HepG2 (cell line): ENCODE measurements at places on chromosomes 1 and 21.

GRCh38 chr1:73491621-73492020 is 706.4 kb downstream of the LRRIQ3 start:
- no peak for DNase-seq

DNA sequence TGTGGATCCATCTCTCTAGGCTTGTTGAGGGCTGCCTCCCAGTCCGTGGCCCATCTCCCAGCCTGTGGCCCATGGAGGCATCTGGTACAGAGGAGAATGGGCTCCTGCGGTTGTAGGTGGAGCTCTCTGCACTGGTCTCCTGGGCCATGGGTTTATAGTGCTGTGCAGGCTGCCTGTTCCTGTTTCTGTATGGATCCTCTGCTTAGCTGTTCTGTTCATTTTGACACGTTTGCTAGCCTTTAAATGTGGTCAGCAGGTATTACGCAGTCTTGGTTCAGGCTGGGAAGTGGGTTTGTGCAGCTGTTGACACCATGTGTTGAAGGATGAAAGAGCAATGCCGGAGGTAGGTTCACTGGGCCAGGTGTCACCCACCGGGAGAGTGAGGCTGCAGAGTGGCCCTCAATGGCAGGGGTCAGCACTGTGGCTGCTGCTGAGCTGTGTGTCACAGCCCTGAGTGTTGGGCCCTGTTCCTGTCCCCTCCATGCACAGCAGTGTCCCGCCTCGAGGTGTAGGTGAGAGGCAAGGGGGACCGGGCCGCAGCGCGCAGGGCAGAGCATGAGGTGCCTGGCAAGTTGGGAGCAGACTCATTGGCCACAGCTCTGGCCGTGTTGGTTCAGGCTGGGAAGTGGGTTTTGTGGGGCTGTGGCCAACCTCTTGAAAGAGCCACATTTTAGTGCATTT is 39.0 kb downstream of the SNAP47 start:
- no peak for DNase-seq

GRCh38 chr1:86205741-86206140 is 49.2 kb upstream of the COL24A1 start:
- DNase-seq: no peak

- DNase-seq: no peak
Observed at GRCh38 chr1:23720256-23720995, 22.8 kb upstream of the ELOA start.

GRCh38 chr1:95179205-95179986 is 54.6 kb upstream of the RWDD3 start:
- no peak for DNase-seq

GRCh38 chr1:37317870-37318467 is 156.4 kb upstream of the ZC3H12A start:
- DNase-seq: no peak

DNA sequence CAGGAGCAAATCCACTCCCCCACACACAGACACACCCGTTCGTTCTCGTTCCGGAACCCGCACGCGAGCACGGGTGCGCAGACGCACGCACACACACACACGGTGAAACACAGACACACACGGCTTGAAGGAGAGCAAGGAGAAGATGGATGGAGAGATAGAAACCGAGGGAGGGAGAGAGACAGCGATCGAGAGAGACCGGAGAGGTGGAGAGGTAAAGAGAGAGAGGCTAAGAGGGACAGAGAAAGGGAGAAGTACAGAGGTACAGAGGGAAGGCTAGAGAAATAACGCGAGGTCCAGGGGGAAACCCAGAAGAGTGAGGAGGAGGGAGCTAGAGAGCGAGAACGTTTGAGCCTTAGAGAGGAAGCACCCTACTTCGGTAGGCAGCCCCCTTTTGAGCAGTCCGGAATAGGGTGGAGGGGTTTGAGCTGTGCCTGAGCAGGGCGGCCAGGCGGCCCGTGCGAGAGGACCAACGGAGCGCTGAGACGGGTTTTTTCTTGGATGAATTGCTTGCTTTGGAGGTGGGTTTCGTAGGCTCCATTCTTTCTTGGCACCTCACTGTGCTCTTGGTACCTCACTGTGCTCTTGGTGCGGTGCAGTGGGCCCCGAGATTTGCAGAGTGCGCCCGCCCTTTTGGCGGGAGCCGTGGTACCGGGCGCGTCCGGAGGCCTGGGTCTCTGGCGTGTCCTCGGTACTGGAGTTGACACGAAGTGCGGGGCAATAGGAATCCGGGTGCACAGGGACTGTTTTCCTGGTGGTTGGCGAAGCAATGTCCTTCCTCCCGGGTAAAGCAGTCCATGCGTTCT is 88.4 kb upstream of the RHOU start:
- peak; percentile 48 for DNase-seq

DNA sequence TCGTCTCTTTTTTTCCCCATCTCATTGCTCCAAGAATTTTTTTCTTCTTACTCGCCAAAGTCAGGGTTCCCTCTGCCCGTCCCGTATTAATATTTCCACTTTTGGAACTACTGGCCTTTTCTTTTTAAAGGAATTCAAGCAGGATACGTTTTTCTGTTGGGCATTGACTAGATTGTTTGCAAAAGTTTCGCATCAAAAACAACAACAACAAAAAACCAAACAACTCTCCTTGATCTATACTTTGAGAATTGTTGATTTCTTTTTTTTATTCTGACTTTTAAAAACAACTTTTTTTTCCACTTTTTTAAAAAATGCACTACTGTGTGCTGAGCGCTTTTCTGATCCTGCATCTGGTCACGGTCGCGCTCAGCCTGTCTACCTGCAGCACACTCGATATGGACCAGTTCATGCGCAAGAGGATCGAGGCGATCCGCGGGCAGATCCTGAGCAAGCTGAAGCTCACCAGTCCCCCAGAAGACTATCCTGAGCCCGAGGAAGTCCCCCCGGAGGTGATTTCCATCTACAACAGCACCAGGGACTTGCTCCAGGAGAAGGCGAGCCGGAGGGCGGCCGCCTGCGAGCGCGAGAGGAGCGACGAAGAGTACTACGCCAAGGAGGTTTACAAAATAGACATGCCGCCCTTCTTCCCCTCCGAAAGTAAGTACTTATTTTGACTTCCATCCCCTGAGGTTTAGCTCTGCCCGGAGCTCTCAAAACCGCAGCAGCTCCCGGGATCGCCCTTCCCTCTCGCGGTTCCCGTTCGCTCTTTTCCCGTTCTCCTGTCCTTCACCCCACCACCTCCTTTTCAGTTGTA is 1.5 kb downstream of the TGFB2 start:
- no peak for DNase-seq

DNA sequence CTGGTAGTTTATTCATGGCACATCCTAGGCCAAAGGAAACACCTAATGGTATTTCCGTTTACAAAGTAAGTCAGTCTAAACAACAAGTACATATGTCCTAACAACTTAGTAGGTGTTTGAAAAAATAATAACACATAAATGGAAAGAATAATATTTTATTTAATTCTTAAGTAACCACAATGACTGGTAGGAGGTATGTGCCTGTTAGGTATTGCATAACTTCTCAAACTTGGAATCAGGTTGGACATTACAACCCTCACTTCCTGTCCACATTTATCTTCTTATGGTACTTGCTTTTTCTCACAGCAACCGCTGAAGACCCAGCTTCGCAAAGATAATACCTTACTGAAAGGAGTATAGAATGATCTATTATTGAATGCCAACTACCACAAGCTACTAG is 64.2 kb downstream of the VPS13D start:
- DNase-seq: no peak

- no peak for DNase-seq
Observed at GRCh38 chr1:27891196-27891889, 19.0 kb downstream of the THEMIS2 start.

DNA sequence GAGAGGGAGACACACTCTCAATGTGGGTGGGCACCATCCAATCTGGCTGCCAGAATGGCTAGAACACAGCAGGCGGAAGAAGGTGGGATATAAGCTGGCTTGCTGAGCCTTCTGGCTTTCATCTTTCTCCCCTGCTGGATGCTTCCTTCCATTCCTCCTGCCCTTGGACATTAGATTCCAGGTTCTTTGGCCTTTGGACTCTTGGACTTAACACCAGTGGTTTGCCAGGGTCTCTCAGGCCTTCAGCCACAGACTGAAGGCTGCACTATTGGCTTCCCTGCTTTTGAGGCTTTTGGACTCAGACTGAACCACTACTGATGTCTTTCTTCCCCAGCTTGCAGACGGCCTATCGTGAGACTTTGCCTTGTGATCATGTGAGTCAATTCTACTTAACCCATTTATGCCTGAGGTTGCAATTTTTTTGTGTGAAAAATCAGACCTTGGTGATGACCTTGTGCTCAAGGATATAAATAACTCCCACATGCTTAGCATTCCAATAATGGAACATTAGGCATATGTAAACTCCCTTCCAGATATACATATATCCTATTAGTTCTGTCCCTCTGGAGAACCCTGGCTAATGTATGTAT is 56.7 kb upstream of the CD55 start:
- no peak for DNase-seq

GRCh38 chr1:73859227-73859626 is 338.7 kb downstream of the LRRIQ3 start:
- DNase-seq: no peak

DNA sequence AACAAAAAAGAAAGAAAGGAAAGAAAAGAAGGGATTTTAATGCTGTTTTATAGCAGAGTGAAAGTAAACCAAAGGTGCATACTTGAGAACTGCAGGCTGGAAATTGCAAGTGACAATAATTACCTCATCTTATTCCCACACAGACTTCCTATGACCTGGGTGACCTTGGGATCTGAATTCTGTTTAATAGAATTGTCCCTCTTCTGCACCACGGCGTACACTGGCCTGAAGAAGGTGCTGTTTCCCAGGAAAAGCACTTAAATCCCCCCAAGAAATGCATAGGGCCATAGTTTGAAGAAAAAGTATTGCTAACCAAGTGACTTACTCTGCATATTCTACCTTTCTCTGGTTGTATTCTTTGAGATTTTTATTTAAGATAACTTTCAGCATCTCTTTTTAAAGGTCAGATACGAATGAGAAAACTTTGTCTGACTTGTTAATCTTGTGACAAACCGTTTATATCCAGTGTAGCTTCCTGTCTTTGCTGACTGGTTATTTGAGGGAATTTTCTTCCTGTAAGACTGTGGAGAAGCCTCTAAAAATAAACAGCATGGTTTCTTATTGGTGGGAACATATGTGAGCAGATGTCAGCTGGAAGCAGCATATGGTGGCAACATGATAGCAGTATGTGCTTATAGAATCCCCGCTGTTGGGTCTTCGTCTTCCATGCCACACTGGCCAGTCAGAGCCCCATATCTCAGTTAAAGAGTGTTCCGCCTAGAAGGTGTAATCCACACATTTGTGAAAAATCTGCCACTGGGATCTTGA is 16.3 kb downstream of the TGFB2 start:
- peak; percentile 66 for DNase-seq

GRCh38 chr1:195714248-195714647 is 894.0 kb downstream of the KCNT2 start:
- DNase-seq: no peak

DNA sequence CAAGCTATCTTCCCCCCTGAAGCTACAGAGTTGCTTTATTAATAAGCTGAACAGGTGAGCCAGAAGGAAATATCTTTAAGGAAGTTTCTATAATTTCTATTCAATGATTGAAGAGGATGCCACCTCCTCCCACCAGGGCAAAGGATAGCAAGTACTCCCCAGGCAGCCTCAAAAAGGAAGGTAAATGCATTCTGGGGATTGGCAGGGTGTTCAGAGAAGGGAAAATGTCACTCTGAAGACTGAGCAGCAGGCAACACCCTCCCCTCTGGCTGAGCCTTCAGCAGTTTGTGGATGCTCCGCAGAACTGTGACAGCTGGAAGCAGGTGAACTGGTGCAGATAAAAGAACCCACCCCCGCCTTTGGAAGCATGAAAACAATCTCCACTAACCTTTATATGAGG is 140.8 kb downstream of the BRINP2 start:
- DNase-seq: no peak

GRCh38 chr21:44766014-44766817 is 35.4 kb downstream of the UBE2G2 start:
- DNase-seq: no peak

DNA sequence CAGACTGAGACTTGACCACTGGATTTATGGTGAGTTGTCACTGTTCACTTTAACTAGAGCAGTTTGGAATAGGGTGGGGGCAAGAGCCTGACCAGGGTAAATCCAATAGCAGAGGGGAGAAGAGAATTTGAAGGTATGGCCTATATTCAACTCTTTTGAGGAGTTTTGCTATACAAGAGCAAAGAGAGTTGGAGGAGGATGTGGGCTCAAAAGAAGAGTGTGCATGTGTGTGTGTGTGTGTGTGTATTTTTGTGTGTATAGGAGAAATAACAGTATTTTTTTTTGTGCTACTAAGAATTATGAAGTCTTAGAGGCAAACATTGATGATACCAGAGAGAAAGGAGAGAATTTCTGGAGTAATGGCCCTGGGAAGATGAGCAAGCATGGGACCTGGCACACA is 164.8 kb upstream of the JUN start:
- DNase-seq: no peak
